NCI-H1694 treated with DMSO at 0.1 percent for 48 hours (cell line): ENCODE measurements at places on chromosomes 16 and 17.

GRCh38 chr17:29086628-29087332, 43.8 kb downstream of the PIPOX start:
- no peak for DNase-seq

DNA sequence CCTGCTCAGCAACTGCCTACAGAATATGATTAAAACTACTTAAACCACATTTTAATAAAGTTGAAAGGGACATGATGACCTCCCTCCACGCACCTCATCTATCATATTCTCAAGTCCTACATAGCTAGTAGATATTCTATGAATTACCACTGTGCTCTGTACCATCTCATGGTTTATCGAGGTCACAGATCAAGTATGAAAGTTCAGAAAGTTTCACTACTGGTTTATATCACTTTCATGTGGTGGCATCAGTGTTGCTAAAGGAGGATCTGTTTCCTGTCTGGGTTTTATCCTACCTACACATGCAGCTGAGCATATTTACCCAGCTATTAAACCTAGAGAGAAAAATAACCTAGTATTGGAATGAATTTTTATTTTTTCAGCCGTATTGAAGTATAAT, 214.9 kb upstream of the MON1B start:
- no peak for DNase-seq

DNA sequence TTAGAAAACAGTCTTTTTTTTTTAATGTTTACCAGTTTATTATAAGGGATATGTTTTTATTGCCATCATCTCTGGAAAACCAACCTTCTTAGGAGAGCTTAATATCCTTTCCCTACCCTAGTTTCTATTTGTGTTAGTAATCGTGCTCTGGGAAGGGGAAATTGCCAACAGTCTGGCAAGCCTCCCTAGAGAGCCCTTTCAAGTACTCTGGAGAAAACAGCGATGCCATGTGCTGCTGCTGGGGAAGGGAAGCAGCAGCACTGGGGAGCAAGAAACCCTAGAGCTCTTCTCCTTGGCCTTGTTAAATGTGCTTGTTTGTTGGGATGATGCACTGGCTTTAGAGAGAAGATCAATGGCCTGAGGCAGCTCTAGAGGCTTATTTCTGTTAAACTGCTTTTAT, 10.3 kb downstream of the RETREG3 start:
- no peak for DNase-seq

- DNase-seq = no peak
Measured at GRCh38 chr17:47257651-47258339, 4.2 kb downstream of the ITGB3 start.

- no peak for DNase-seq
Measured at GRCh38 chr17:11178581-11178980, 62.4 kb upstream of the SHISA6 start.

DNA sequence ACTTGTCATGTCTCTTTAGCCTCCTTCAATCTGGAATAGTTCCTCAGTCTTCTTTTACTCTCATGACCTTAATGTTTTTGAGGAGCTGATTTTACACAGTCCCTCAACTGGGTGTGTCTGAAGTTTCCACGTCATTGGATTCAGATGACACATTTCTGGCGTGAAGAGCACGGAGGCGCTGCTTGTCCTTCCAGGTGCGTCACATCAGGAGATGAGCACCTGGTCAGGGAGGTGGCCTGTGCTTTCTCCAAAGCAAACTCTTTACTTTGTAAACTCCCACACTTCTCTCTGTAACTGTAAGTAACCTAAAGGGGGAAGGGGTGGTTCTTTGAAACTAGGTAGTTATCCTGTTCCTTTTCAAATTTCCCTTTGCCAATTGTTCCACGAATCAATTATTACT, 52.5 kb upstream of the MNT start:
- no peak for DNase-seq

- no peak for DNase-seq
Measured at GRCh38 chr17:79732804-79733691, 2.3 kb downstream of the ENPP7 start.

- DNase-seq = no peak
Measured at GRCh38 chr16:7390974-7391373, 58.3 kb downstream of the RBFOX1 start.

DNA sequence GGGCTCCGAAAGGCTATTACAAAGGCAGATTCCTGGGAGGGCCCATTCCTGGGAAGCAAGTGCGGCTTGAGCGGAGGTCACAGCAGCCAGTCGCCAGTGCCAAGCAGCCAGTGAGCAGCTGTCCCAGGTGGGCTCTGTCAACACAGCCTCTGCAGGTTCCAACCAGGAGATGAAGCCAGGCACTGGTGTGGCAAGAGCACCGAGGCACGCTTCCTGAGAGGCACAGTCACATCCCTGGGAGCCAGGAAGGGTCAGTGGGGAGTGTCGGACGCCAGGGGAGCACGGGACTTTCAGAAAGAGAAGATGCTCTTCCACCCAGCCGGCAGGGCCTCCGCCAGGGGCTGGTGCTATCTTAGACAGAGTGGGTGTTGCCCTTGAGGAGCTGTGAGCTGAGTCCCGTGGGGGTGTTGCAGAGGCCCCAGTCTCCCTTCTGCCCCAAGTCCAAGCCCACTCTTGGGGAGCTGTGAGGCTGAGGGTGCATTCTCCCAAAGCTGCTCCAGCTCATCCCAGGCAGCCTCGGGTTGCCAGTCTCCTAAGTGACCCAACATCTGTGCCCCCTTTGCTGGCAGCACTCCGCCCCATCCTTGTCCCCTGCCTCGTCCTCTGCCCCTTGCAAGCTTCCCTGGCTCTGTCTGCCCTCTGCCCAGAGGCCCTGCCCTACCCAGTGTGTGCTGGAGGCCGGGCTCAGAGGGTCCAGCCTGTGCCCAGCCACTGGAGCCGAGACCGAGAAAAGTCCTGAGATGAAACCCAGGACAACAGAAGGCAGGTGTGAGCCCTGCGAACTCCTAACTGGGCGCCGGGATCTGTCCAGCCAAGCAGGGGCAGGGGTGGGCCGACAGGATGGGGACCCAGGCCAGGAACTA, 6.6 kb downstream of the UBALD1 start:
- DNase-seq = no peak

- no peak for DNase-seq
Measured at GRCh38 chr16:22054847-22055590, 37.3 kb upstream of the VWA3A start.

DNA sequence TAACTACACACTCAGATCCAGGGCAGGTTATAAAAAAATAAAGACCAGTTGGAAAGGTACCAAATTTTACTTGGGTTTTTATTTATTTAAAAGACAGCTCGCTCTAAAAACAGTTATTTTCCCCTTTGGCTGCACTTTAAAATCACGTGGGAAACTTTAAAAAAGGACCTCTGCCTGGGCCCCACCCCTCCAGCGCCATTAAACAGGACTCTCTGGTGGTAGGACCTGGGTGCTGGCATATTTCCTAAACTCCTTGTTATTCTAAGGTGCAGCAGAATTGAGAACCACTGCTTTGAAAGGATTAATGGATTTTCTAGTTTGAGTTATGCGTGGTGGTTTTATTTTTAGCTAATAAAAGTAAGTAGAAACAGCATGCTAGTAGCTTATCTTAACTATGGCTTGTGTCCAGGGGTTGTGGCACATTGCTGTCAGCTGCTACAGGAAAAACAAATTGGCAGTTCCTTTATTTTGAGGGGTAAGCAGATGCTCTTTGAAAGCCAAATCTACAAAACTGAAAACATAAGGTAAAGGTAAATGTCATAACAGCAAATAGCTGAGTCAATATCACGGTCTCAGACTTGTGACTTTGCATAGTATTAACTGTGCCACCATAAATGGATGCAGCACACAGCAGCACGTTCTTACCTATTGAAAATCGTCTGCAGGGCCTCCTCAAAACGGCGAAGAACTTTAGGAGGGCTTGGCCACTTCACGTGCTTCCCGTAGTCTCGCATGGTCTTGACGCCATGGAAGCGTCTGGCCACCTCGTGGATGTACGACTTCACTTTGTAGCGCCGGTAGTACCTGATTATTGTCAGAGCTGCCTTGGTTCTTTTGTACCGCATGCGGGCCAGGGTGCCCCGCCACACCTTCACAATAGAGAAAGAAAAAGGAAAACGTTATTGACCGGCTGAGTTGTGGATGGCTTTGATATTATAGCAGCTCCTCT, 172.0 kb downstream of the CDK5R1 start:
- DNase-seq = peak; percentile 22

GRCh38 chr17:16351831-16352230, 1.4 kb downstream of the CENPV start:
- no peak for DNase-seq

GRCh38 chr16:66342294-66342900, 24.1 kb upstream of the CDH5 start:
- peak; percentile 30 for DNase-seq

DNA sequence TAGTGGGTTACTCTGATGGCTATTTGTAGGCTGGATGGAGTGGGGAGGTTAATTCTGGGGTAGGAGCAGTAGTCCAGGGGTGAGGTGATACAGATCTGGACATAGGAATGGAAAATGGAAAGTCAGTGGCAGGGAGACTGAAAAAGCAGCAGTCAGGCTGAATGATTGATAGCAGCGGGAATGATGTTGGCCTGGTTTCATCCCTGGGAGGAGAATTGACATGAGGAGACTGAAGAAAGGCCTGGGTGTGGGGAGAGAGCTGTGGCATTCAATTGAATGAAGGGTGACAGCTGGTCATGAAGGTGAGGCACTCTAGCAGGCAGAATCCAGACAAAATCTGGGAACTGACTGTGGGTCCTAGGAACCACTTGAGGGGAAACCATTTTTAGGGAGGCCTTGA, 34.7 kb upstream of the CLEC18A start:
- no peak for DNase-seq
